Activated naive CD4-positive, alpha-beta T cell treated with anti-CD3 and anti-CD28 coated beads, Interleukin-2, amount 50 U/mL, for 72 hours (primary cell): ENCODE measurements at places on chromosomes 1 and 21.

DNA sequence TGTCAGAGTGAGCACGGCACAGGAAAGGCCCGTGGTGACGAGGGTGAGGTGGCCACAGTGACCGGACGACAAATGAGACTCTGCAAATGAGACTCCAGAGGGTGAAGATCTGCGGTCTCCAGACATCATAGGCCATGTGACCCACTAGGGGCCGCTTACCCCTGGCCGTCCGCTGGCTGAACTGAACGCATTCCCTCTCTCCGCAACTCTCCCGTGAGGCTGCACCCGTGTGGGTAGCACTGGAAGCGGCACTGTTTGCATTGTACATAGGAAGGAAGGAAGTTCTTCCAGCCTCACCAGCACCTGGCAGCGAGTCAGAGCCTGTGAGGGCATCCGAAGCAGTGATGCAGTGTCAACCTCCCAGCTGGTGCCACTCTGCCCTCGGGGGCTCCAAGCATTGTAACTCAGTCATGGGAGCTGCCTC lies 23.6 kb upstream of the SPSB1 start:
- no peak for DNase-seq

- DNase-seq: no peak
Observed at GRCh38 chr1:41718497-41718896, 200.2 kb downstream of the HIVEP3 start.

- no peak for DNase-seq
Observed at GRCh38 chr1:172344444-172344843, 76.0 kb upstream of the C1orf105 start.

DNA sequence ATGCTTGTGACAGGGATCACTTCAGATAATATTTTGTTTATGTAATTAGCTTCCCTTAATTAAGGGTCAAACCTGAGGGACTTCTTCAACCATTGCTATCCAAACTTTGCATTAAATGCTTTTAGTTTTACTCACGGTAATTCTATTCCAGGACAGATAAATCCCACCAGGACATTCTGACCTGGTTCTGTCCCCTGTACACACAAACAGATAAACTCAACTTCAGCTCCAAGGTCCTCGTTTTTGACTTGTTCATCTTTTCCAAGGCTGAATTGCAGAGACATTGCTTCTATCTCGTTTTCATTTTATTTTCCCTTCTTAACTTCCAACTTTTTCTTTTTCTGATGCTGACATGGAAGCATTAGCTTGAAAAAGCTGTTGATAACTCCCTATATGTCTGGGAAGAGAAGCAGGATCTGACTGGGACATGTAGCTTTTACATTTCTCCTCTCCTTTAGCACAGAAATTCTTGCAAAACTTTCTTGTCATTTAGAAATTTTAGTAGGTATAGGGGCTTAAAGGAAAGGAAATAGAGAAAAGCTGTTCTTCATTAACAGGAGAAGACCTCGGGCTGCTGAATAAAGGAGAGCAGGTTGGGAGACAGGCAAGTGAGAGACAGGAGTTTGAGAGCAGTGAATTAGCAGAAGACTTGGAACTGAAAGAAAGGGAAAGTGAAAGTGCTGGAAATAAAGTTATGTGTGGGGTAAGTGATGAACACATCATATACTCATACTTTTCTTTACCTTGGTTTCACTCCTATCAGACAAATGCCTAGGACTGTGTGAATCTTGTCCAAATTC lies 231.7 kb upstream of the B3GALT2 start:
- no peak for DNase-seq

DNA sequence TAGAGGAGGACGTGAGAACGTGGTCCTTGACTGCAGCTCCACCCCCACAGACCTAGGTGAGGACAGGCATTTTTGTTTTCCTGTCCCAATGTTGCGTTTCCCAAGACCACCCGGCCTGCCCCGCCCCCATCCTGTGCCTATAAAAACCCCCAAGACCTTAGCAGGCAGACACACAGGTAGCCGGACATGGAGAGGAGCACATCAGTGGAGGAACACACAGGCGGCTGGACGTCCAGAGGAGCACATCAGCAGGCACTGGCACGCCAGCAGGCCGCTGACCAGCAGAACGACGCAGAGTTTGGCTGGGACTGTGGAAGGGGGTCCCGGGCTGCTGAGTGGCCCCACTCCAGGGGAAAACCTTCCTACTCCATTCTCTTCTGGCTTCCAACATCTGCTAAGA lies 12.7 kb upstream of the HMGCL start:
- no peak for DNase-seq

- no peak for DNase-seq
Observed at GRCh38 chr1:240462277-240462676, 149.7 kb downstream of the GREM2 start.

- no peak for DNase-seq
Observed at GRCh38 chr1:230824919-230825721, 43.2 kb downstream of the C1orf198 start.

GRCh38 chr1:221816899-221817298 lies 75.0 kb upstream of the DUSP10 start:
- no peak for DNase-seq

DNA sequence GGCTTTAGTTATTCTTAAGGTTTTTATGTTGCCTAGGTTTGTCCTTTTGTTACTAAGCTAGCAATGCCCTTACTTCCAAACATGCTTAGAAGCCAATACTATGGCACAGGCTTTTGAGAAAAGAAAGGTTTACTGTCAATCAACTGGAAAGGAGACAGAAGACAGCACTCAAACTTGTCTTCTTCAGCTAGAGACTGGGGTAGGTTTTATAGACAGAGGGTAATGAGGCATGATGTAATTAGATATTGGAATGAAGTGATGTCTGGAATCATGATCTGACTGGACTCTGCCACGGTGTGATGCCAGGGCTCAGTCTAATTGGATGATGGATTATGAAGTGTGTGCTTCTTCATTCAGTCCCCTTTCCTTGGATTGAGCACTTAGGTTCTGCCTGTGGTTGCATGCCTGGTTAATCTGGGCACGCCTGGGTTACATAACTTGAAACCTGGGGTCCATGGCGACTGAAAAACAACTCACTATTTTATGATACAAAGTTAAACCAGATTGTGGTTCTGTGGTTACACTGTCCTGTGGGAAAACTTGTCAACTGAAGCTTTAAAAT lies 625.8 kb downstream of the BRINP3 start:
- no peak for DNase-seq

DNA sequence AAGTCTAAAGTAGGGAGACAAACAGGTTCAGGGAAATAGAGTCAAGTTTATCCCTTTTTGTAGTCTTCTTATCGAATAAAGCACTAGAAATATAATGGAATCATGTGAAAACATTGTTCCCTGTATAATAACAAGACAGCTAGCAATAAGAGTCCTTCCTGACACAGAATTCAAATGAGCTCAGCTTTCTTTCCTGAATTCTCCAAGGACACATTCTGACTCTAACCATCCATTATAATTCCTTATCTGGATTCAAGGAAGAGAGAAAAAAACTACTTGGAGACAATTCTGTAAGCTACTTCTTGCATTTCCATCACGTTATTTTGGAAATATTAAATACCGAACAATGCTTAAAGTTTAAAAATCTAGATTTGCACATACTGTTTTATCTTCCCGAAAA lies 58.8 kb downstream of the ANKRD13C start:
- no peak for DNase-seq

DNA sequence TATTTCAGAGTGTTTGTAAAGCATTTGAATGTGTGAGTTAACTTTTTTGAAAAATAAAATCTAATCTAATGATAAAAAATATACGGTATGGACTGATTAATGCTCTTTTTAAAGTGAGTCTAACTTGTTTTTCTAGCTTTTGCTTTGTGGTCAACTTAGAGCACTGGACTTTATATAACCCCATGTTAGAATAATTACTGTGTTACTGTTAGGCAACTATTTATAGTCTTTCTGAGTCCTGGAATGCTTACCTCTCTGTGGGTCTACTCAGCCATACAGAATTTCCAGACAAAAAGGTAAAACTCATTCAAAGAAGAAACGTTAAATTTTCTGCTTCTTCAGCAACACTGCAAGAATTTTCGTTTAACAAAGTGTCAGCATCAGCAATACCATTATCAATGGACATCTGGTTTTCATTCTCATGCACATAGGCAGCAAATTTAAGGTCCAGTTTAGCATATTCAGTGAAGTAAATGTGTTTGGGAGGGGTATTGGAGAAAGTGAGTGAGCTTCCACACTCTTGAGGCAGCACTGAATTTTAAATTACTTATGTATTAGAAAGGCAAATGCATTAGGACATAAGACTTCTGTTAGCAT lies 664.7 kb upstream of the NEGR1 start:
- DNase-seq: no peak
